ENCODE measurements at places on chromosomes 6 and 20.

DNA sequence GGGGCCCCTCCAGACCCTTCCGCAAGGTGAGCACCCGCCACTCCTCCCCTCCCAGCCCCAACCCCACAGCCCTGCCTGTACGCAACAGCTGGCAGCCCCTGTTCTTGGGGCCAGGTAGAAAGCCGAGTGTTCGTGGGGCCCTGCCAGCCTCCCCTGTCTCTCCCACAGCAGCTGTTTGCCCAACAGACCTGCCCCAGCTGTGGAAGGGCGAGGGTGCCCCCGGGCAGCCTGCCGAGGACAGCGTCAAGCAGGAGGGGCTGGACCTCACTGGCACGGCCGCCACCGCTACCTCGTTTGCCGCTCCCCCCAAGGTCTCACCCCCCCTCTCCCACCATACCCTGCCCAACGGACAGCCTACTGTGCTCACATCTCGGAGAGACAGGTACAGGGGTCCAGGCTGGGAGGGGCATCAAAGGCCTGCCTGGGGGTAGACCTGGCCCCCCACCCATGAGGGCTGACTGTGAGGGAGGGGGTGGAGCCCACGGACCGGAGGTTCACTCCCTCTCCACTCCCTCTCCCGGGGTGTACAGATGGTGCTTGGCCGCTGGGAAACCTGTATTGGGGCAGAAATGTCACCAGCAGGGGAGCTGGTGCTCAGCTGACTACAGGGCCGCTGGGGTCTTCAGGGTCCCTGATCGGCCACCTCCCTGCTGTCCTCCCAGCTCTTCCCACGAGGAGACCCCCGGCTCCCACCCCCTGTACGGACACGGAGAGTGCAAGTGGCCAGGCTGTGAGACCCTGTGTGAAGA, 41.1 kb downstream of the FOXP4 start:
- DNase-seq = no peak

GRCh38 chr6:43107344-43108062, 31.4 kb downstream of the PTK7 start:
- no peak for DNase-seq

DNA sequence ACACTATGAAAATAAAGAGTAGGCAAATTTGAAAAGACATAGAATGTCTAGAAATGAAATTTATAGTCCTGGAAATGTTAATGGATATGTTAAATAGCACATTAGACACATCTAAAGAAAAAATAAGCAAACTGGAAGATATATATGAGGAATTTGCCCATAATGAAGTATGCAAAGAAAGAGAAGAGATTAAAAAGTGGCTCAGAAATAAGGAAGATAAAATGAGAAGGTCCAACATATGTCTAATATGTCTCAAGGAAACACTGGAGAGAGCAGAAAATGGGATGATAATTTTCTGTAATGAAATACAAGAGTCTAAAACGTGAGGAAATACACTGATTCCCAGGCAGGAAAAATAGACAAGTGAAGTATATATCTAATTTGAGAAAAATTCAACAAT, 36.6 kb upstream of the ARID1B start:
- DNase-seq = no peak

- DNase-seq = no peak
Measured at GRCh38 chr6:113664909-113665308, 192.2 kb upstream of the MARCKS start.

- DNase-seq = no peak
Measured at GRCh38 chr6:5302220-5302946, 41.1 kb downstream of the FARS2 start.

DNA sequence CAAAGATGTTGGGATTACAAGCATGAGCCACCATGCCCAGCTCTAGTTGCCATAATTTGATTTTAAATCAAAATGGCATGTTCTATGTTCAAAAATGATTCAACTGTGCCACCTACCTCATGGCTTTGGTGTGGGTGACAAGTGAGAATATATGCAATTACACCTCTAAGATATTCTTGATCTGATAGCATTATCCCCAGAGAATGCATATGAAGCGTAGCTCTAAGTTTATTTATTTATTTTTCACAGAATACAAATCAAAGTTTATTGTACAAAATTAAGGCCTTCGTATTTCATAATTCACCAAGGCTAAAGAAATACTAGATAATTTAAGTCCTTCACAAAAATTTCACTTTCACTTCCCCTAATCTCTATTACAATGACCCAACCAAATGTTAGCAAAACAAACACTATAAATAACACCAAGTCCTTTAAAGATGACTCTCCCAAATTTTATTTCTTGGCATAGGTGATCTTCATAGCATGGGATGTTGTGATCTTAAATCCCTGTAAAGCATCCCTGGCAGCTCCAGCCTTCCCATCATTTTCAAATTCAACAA, 205.9 kb upstream of the TAB2 start:
- DNase-seq = no peak

DNA sequence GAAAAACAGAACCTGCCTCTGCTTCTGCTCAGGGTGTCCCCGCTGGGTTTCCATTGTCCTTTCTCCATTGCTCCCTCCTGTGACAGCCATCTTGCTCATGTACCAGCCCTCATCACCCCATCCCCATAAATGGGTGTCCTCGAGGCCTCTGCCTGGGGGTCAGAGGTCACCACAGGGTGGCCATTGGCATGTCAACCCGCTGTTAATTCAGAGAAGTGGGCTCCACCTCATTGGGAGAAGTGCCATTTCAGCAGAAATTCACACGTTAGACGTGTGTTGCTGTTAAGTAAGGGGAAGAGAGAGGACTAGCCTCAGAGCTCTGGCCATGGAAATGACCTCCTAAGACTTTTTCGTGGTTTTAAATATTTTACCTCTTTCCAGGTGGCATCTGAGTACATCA, 71.9 kb downstream of the PTPN1 start:
- DNase-seq = no peak

DNA sequence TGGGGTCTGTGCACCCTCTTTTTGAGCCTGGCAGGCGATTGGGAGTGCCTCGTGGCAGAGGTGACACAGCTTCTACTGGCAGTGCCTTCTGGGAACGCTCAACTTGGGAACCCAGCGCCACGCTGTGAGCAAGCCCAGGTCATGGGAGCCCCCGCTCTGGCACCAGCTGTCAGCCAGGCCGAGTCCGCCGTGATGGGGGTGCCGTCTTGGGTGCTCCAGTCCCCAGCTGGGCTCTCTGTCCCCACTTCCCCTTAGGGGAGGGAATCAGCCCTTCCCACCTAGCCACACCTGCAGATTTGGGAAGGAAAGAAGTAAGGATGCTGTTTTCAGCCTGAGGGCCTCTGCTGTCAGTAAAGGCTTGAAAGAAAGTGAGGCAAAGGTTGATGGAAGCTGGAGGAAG, 31.0 kb upstream of the NTSR1 start:
- no peak for DNase-seq

GRCh38 chr6:7568021-7568420, 22.0 kb upstream of the SNRNP48 start:
- no peak for DNase-seq

DNA sequence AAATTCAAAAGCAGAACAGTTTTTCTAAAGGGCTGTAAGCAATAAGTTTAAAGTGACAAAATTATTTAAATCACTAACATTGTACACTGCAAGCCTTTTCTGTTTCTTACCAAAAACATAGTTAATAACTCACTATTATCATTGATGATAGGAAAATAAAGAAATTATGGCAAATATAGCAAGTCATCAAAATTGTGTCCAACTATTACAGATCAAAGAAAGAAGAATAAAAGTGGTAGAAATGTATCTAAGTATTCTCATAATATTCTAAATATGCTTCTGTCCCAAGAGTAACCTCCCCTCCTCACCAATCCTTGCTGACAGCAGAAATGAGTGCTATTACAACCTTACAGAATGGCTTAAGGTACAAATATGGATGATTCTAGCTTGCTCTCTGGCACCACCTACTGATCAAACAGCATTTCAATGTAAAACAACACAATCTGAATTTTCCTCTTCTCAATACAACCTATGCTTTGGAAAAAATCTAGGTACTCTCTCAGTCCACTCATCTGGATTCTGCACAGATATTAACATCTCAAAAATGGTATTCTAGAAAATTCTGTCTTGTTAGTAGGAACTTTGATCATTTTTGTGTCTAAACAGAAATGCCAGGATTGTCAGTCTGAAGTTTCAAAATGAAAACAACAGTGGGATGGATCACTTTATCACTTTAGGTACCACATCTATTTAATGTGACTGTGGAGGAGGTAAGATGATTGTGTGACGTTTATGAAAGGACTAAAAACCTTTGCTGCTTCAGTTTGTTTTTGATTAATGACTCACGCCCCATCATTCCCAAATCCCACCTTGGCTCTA, 40.9 kb downstream of the ZFP64 start:
- DNase-seq = no peak

DNA sequence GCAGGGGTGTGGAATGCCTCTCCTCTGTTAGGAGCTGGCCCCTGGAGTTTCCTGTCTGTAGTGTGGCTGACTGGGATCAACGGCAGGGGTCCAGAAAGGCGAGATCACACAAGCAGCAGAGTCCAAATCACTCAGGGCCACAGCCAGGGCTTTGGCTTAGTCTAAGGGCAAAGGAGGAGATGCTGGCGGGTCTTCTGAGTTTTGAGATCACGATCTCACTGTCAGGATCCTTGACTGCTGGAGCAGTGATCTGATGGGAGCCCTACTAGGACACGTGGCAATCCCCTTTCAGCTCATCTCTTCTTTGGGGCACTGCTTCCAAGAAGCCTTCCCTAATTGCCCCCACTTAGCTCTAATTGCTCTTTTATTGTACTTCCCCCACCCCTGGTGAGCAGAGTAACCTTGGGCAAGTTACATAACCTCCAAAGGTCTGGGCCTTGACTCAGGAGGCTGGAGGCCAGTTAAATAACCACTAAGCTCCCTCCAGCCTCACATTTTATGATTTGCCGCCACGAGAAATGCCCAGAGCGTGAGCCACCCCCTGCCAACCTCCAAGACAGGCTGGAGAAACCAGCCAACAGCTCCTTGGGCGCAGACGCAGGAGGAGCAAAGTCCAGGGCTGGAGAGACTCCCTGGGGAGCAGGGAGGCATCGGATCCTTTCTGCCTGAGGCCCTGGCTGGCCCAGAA, 12.0 kb downstream of the KCNK5 start:
- DNase-seq = no peak

All from nucleus accumbens (tissue), 56 donors.